Activated CD8-positive, alpha-beta T cell treated with anti-CD3 and anti-CD28 coated beads, Interleukin-2, amount 10 ng/mL, durations not matched to agents 7 days and 5 days (primary cell): ENCODE measurements at places on chromosomes 2 and 18. TPM values are rescaled to one million over a fixed set of nuclear protein-coding genes. Genes with fewer than 3 reads are reported as not detected.

DNA sequence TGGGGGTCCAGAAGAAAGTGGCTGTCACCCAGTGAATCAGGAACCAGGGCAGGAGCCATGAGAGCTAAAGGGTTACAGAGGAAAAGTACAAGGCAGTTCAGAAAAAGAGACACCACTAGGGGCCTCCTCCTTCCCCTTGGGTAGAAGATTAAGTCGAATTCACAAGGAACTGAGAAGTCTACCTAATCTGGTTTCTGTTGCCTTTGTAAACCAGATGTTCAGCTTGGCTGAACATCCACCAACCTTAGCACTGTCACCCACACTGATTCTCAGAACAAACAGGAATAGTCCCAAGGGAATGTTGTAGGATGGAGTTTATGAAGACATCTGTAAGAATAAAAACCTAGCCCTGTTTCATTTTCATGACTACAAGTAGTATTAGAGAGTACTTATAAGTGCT is 90.4 kb upstream of the NOSTRIN start:
- DNase-seq, result no peak

- no peak for DNase-seq
Measured at GRCh38 chr2:2044269-2045057, 286.6 kb downstream of the MYT1L start.

DNA sequence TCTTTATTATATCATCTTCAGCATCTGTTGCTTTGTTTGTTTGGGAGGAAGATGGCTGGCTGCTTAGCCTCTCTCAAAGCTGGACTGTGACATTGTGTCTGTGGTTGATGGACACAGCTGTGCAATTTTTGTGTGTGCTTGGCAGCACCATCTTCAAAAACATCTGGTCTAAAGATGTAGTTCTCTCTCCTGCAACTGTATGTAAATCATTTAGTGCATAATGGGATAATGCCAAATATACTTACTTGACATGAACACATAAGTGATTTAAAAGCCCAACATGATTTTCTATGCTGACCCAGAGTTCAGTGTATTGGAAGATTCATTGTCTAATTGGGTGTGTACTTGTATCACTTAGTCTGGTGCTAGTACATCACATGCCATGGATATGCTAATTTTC is 112.2 kb downstream of the MAP4K4 start:
- DNase-seq, result no peak

GRCh38 chr18:23484561-23485182 is 18.6 kb upstream of the RMC1 start:
- DNase-seq, result no peak

- DNase-seq, result no peak
Measured at GRCh38 chr2:238338710-238339394, 18.5 kb downstream of the TRAF3IP1 start.

DNA sequence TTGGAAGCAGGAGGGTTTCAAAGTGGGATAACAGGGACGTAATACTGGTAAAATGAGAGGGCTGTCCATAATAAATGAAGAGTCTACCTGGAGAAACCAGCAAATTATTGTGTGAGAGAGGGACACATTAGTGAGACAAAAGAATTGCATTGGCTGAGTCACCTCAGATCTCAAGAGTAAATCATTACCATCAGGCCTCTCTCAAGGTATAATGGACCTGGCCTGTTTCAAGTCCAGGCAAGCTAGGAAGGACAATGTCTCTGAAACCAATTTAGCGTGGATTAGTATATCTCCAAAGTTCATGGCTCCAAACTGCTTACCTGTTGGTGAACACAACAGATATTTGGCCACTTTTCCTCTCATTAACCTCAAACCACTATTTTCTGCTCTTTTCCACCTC is 471.4 kb downstream of the CMPK2 start:
- no peak for DNase-seq

DNA sequence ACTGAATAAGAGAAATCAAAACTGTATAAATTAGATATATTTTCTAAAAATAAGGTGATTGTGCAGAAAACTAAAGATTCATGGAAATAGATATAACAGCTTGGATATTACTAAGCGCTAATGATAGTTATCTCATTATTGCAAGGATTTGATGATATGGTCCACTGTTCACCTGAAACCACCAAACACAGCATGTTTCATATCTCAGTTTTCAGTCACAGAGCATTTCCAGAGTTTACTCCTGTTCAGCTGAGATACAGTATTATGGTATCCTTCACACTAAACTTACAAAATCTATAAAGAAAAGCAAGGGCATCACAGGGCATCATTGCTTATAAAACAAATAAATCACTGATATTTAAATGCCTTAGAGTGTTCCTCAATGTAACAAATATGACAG is 591.6 kb downstream of the ERBB4 start:
- DNase-seq, result no peak

GRCh38 chr2:196587056-196587455 is 52.5 kb upstream of the CCDC150 start:
- DNase-seq, result no peak

DNA sequence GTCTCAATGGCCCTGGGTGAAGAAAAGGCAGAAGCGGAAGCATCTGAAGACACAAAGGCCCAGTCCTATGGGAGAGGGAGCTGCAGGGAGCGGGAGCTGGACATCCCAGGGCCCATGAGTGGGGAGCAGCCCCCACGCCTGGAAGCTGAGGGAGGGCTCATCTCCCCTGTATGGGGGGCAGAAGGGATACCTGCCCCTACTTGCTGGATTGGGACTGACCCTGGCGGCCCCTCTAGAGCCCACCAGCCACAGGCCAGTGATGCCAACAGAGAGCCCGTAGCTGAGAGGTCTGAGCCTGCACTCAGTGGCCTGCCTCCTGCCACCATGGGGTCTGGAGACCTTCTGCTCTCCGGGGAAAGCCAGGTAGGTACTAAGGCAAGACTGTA is 13.2 kb downstream of the CEP68 start:
- no peak for DNase-seq

DNA sequence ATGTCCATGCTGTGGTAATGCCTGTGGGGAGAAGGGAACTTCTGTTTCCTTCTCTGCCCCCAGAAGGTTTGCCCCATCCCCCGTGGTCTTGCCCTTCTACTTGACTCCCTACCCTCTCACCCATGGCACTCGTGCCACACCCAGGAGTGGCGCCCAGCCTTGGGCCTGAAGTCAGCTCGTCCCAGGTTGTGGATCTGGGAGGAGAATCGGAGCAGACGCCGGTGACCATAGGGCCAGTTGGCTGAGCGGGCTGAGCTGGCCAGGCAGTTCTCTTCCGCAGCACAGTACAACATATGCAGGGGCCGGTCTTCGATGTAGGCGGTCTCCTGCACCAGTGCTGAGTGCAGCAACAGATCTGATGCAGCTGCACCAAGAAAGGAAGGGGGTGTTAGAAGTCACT is 4.7 kb downstream of the HTRA2 start:
- DNase-seq, result no peak

GRCh38 chr2:209523041-209523740 is 99.3 kb downstream of the MAP2 start:
- no peak for DNase-seq

GRCh38 chr2:233811732-233812131 is 33.6 kb downstream of the MROH2A start:
- no peak for DNase-seq

- no peak for DNase-seq
Measured at GRCh38 chr2:1625281-1626001, 118.9 kb downstream of the PXDN start.

DNA sequence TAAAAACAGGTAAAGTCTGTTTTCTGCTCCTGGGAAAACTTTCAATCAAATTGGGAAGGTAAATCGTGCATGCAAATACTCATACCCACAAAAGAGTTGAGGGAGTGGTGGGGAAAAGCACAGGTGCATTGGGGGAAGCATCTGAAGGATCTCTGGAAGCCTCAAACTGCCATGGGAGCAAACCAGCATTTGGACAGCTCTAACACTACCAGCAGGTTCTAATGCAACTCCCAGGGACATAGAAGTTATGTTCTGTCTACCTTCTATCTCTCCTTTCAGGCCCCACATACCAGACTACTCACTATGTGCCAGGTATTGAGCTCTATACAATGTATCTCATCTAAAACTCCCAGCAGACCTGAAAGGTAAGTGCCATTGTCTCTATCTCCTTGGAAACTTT is 933.7 kb downstream of the NRXN1 start:
- no peak for DNase-seq

DNA sequence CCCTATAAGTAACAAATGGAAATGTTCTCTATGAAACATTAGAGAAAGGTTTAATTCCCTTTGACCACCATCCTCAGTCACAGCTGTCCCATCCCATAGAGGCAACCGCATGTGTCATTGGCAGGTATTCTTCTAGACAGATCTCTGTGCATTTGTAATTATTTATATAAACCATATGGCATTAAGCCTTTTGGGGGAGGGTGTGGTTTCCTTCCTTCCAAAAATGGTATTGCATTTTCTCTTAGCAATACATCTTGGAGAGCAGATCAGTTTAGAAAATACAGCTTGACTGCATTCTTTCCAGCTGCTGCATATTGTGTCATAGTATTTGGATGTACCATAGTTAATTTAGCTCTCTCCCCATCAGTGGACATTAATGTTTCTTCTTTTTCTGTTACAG is 57.7 kb downstream of the LCLAT1 start:
- DNase-seq, result no peak

TCF23 gene
- total RNA-seq, result not detected

TTL gene
- 36.0 TPM for total RNA-seq

TMEM17 gene
- total RNA-seq, result not detected
